ENCODE measurements at places on chromosomes 7 and 10.

- H3K4me1 ChIP-seq, result peaks cover 10% of the 10 kb centered on the region
- DNase-seq, result peak; percentile 8
- H3K27me3 ChIP-seq, result no peaks in the 10 kb centered on the region
- peaks cover 3% of the 10 kb centered on the region for H3K36me3 ChIP-seq
- H3K27ac ChIP-seq, result peak overlapping the region; percentile 42
Measured at GRCh38 chr10:77836299-77836820, 90.2 kb downstream of the DLG5 start.

DNA sequence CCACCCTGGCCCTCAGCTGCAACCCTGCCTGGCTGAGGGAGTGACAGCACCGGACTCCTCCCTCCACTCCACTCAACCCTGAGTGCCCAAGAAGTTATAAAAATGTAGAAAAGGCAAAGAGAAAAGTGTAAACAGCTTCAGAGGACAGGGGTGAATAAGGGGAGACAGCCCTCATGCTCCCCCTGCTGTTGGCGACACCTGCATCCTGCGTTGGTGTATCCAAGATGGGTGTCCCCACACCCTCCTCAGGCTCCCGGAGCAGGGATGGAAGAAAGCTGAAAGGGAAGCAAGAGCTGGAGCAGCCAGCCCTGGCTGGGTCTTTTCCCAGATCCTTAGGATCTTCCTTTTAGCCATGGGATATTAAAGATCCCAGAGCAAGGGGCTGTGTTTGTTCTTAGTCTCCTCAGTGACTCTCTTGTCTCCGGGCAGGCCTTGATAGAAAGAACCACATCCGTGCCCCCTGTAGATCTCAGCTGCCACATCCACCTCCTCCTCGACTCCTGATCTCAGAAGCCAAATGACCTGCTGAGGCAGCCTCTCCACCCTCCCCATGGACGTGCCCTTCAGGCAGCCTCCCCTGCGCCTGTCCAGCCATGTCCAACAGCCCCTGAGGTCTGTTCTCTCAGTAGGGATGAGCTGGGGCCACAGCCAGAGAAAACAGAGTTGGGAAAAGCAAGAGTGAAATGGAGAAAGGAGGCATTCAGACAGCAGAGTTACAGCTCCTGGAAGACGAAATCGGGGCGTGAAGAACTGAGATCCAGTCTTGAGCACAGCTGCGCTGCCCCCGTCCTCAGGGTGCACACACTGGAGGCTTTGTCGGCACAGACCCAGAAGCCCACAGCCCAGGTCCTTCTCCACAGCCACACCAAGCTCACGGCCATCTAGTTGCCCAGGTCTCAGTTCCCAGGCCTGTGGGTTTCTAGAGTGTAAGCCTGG, 6.8 kb downstream of the FAM131B start:
- no peaks in the 10 kb centered on the region for H3K4me1 ChIP-seq
- no peaks in the 10 kb centered on the region for H3K36me3 ChIP-seq
- peaks cover 4% of the 10 kb centered on the region for H3K27me3 ChIP-seq

DNA sequence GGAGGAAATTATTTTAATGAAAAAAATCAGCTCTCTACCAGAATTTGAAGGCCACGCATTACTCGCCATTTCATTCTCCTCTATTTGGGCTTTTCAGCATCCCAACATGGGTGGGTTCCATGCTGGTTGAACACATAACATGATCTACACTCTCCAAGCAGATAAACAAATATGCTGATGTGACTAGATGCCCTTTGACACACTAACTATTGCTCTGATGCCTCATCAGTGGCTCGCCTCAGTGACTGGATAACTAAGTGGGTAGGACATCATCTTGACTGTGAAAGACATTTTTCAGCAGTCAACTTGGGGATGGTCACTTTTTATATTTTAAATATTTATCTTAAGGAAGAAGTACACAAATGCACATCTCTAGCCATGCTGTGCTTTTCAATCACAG, 113.9 kb upstream of the LAMB4 start:
- no peaks in the 10 kb centered on the region for H3K36me3 ChIP-seq
- no peak overlapping the region for H3K4me3 ChIP-seq
- no peak for DNase-seq
- H3K4me1 ChIP-seq, result peaks cover 30% of the 10 kb centered on the region
- H3K27me3 ChIP-seq, result no peaks in the 10 kb centered on the region

DNA sequence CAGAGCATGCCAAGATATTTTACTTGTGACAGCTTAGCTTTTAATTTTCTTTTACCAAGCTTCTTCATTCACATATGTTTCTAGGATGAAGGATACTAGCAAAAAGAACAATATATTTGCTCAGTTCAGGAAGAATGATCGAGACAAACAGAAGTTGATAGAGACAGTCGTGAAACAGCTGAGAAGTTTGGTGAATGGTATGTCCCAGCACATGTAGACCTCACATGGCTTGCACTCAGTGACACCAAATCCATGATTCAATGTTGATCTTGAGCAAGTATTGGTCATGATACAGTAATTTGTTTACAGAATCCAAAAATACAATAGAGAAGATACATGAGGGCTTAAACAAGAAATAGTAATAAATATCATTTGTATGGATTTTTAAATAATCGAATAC, 2.5 kb upstream of the CYP26C1 start:
- no peak for DNase-seq
- H3K36me3 ChIP-seq, result peaks cover 20% of the 10 kb centered on the region
- H3K4me3 ChIP-seq, result no peak overlapping the region
- H3K27ac ChIP-seq, result no peak overlapping the region
- no peaks in the 10 kb centered on the region for H3K27me3 ChIP-seq

DNA sequence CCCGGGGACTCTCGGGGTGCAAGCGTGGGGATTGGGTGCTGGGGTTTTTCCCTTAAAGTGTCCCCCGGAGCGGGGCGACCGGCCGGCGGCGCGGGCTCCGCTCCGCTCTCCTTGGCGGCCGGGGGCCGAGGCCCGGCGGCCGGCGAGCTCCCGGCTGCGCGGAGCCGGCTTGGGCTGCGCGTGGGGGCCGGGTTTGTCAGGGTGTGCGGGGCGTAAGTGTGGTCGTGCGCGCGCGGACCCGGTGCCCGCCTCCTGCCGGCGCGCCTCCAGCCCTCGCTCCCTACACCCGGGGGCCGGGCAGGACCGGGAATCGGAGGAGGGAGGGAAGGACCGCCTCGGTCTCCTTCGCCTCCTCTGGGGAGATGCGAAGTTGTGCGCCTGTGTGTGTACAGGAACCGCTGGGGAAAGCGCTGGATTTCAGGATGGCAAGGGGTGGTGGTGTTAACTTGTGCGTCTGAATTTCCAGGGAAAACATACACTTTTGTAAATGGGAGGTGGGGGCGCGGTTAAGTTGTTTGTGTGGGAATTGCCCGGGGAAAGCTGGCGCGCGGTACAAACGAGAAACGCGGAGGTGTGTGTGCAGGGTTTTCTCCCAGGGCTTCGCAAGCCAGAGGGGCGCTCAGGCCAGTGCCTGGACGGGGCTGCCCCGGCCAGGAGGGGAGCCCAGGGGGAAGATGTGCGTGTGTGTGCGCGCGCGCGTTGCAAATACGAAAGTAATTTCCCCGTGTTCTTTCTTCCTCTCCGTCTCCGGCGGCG, 737 bp downstream of the ZMIZ1 start:
- peak overlapping the region; percentile 81 for H3K4me3 ChIP-seq
- peak; percentile 63 for DNase-seq
- H3K27ac ChIP-seq, result peak overlapping the region; percentile 69
- H3K27me3 ChIP-seq, result no peaks in the 10 kb centered on the region
- H3K4me1 ChIP-seq, result peaks cover 32% of the 10 kb centered on the region

GRCh38 chr10:47181052-47181849, 118.7 kb upstream of the GDF10 start:
- H3K27ac ChIP-seq, result no peak overlapping the region
- no peaks in the 10 kb centered on the region for H3K36me3 ChIP-seq
- H3K4me3 ChIP-seq, result no peak overlapping the region

GRCh38 chr7:132486274-132486610, 90.0 kb downstream of the PLXNA4 start:
- H3K4me1 ChIP-seq, result peaks cover 28% of the 10 kb centered on the region
- peak; percentile 98 for DNase-seq
- H3K36me3 ChIP-seq, result no peaks in the 10 kb centered on the region
- peak overlapping the region; percentile 49 for H3K27ac ChIP-seq
- no peaks in the 10 kb centered on the region for H3K27me3 ChIP-seq
- no peak overlapping the region for H3K4me3 ChIP-seq

GRCh38 chr10:131267814-131268095, 43.8 kb downstream of the TCERG1L start:
- no peaks in the 10 kb centered on the region for H3K36me3 ChIP-seq
- H3K27me3 ChIP-seq, result no peaks in the 10 kb centered on the region
- no peak overlapping the region for H3K27ac ChIP-seq
- no peaks in the 10 kb centered on the region for H3K4me1 ChIP-seq

DNA sequence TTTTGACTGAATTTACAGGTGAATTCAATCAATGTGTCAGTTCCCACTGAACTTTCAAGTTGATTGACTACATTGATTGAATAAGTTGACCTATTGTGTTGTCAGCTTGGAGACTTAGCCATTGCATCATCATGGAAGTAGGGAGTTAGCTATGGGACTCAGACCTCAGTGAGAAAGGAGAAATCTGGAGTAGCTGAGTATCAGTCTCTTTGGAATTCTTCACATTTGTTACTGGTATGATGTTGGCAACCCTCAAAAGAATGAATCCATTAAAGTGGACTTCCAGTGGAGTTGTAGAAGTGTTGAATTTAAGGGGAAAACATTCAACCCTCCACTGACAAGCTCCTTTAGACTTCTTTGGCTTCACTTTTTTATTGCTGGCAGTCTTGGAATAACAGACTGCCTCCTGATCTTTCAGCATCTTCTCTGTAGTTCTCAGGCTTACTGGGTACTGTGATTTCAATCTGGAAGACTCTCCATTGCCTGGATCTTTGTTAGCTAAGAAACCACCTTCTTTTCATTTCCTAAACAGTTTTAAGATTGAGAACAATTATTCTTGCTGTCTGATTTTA, 160.3 kb upstream of the NRP1 start:
- H3K36me3 ChIP-seq, result no peaks in the 10 kb centered on the region
- H3K4me1 ChIP-seq, result no peaks in the 10 kb centered on the region
- H3K27me3 ChIP-seq, result peaks cover 19% of the 10 kb centered on the region
- H3K27ac ChIP-seq, result no peak overlapping the region
- no peak overlapping the region for H3K4me3 ChIP-seq
- no peak for DNase-seq

DNA sequence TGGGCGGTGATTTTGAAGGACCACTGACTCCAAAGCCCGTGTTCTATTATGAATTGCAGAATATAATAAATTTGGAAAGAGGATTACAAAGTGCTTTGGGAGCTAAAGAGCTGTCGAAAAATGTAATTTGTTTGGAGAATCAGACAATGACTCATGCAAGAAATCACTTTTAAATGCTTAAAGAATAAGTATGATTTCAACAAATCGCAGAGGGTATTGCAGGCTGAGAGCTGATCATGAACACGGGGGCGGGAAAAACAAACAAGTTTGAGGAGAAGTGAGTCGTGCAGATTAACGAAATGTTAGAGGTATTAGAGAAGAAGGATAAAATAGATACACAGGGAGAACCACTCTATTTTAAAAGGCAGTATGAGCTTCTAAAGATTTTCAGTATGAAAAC, 4.9 kb upstream of the HACD1 start:
- no peaks in the 10 kb centered on the region for H3K36me3 ChIP-seq
- H3K4me1 ChIP-seq, result no peaks in the 10 kb centered on the region
- DNase-seq, result no peak
- no peak overlapping the region for H3K27ac ChIP-seq
- peaks cover 9% of the 10 kb centered on the region for H3K27me3 ChIP-seq

DNA sequence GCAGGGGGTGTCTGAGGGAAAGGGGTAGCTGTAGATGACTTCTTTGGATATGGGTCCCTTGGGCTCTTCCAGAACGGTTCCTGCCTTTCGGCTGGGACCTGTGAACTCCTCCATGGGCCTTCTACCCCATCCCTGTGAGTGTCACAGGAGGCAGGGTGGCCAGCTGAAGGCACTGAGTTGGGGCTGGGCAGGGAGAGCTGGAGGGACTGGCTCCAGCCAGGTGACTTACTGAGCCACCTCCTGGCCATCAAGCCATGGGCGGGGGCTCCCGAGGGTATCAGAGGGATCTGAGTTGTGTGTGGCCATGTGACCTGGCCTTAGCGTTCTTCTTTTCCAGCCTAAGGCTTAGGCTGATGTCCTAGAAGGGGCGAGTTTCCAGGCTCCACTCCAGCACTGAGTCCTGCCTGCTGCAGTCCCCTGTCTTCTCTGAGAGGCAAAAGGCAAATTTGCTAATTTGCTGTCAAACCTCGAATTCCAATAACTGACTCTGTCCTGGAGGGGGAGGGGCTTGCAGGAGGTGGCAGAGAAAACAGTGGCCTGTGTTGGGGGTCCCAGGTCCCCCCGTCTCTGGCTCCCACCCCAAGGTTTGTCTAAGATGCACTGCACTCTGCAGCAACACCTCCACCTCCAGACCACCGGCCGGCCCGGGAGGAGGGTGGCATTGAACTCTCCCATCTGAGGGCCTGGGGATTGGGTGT, 27.2 kb downstream of the ADCYAP1R1 start:
- H3K27ac ChIP-seq, result no peak overlapping the region
- H3K4me1 ChIP-seq, result peaks cover 28% of the 10 kb centered on the region
- H3K4me3 ChIP-seq, result no peak overlapping the region
- no peaks in the 10 kb centered on the region for H3K27me3 ChIP-seq
- no peak for DNase-seq

Measured in endothelial cell of umbilical vein (primary cell).